ENCODE measurements at places on chromosomes 2 and 18.
A peak's percentile ranks its signal among the peaks of the same experiment; 100 is the strongest.

DNA sequence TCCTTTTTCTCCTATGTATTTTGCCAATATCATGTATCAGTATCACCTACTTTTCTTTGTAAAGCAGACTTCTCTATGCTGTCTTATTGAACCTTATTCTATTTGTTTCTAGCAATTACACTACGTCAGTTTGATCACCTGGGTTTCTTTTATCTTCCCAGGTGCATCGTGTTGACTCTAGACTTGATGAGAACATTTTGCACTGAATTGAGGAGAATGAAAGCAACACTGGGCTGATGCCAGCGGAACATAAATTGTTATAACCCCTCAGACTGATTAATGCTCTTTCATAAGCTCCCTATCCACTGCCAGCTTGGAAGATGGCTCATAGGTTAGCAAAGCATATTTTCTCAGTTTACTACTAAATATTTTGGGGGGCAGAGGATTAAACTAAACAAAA is 140.6 kb downstream of the EPHA4 start:
- no peak for DNase-seq

DNA sequence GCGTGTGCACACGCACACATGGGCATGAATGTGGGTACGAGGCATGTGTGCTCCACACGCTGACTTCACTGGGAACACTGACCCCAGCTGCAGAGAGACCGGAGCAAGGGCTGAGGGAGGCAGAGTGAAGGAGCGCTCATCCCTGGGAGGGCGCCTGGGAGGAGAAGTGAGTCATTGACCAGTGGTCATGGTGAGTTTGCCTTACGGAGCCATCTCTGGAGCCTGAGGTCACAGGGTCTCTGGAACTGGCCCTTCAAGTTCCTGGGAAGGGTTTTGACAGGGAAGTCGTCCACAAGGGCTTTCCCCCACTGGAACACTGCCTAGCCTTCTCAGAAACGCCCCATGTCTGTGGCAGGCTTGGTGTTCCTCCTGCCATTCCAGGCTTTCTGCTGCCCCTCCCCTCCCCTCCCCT is 14.3 kb upstream of the TMEM185B start:
- peak; percentile 52 for DNase-seq

DNA sequence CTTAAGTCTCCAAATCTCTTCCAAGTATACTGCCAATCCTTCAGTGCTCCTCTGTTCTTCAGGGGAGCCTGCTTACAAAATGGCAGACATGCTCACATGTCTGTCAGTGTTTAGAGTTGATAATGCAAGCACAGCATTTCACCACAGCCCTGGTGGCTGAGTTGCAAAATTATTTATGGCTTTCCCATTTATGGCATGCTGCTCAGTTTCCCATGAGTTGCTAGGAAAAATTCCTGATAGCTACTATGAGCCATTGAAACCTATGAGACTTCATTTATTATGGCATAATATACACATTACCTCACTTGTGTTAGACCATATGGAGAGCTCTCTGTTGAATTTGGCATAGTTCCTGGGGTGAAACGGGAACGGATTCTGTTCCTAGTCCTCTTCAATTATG is 448.7 kb upstream of the TCF4 start:
- DNase-seq: peak; percentile 16

DNA sequence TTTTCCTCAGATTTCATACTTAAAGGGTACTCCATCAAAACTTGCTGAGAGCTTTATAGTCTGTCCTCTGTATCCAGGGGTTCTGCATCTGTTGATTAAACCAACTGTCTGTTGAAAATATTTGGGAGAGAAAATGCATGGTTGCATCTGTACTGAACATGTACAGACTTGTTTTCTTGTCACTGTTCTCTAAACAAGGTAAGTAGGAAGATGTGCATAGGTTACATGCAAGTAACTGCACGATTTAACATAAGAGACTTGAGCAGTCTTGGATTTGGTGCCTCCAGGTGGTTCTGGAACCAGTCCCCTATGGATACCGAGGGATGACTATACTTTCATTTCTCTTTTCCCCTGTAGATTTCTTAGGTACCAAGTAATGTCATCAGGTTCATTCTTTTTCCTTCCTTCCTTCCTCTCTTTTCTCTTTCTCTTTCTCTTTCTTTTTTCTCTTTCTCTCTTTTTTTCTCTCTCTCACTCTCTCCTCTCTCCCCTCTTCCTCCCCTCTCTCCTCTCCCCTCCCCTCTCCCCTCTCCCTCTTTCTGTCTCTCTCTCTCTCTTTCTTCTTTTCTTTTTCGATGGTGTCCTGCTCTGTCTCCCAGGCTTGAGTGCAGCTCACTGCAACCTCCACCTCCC is 23.2 kb downstream of the ADNP2 start:
- DNase-seq: no peak

DNA sequence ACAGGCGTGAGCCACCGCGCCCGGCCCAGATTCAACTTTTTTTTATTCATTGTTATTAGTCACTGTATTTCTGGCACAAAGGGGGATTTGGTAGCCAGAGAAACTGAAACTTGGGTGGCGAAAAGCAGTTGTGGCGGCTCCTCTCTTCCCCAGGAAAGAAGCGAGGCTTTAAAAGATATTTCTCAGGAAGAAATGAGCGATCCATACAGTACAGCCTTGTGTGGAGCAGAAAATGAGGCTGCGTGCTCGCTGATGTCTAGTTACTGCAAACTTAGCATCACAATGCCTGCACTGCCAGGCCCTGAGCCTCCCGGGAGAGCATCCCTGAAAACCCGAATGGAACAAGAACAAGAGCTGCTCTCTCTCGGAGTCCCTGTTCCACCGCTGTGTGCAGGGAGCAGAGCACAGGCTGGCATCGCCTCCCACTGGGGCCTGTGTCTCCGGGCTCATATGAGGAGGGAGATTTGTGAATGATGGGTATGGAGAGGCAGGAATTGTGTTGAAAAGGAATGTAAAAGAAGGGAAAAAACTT is 234.0 kb downstream of the ZNF516 start:
- DNase-seq: no peak

DNA sequence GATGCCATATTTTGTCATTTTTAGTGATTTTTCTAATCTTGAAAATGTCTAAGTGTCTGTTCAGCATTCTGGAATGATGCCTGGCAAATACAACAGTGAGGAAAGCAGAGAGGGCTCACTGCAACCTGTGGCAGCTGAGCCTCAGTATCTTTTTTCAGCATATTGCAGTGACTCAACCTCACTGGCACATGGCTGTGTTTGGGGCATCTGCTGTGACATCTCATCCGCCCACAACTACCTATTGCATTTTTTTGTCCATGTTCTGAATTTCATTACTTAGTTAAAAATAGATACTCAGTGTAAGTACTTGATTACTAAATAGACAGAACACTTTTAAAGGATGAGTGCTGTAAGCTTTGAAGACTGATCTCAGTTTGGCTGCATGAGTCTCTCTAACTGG is 10.7 kb downstream of the BABAM2 start:
- no peak for DNase-seq

DNA sequence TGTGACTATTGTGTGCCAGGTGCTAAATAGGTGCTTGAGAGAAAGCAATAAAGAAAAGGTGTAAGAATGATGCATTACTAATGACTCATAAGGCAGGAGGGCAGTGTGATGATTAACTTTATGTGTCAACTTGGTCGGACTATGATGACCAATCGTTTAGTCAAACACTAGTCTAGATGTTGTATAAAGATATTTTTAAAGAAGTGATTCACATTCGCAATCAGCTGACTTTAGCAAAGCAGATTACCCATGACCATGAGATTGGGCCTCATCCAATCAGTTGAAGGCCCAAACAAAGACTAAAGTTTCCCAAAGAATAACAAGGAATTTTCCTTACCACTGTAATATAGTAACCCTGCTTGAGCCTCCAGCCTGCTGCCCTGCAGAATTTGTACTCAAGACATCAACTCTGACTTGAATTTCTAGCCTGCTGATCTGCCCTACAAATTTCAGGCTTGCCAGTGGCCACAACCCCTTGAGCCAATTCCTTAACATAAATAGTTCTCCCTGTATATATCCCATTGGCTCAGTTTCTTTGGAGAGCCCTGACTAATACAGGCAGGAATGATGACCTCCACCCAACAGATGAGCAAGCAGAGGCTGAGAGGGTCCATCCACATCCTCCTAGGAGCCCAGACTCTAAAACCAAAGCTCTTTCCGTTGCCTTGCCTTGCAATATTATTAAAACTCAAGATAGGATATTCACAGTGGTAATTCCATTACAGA is 132.6 kb downstream of the ACTR3 start:
- peak; percentile 19 for DNase-seq

DNA sequence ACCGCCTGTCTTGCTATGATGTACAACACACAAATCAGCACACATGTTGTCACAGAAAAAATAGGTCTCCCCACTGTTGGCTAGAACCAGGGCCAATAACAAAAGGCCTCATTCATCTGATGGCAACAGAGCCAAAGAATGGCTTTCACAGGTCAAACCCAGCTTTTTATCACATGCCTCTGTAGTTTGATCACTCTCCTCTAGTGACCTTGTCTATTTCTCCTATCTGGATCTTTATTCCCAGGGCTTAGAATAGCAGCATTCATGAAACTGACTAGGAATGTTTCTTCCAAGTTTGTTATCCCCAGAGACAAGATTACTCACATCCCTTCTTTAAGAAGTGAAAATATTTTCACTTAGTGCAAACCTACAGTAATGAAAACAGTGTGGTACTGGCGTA is 285.8 kb upstream of the GYPC start:
- DNase-seq: peak; percentile 1

- DNase-seq: no peak
These were observed 131.6 kb downstream of the RNF144A start for GRCh38 chr2:7048762-7049294.

GRCh38 chr2:9262671-9263171 is 56.1 kb downstream of the ASAP2 start:
- peak; percentile 69 for DNase-seq

- no peak for DNase-seq
These were observed 102.5 kb upstream of the SLC35G4 start for GRCh38 chr18:11506856-11507255.

GRCh38 chr18:3472681-3473544 is 22.9 kb downstream of the TGIF1 start:
- no peak for DNase-seq

GRCh38 chr2:121943285-121943684 is 187.8 kb downstream of the TSN start:
- no peak for DNase-seq

- DNase-seq: peak; percentile 77
These were observed 54.8 kb downstream of the ZNF407 start for GRCh38 chr18:74652392-74652988.

DNA sequence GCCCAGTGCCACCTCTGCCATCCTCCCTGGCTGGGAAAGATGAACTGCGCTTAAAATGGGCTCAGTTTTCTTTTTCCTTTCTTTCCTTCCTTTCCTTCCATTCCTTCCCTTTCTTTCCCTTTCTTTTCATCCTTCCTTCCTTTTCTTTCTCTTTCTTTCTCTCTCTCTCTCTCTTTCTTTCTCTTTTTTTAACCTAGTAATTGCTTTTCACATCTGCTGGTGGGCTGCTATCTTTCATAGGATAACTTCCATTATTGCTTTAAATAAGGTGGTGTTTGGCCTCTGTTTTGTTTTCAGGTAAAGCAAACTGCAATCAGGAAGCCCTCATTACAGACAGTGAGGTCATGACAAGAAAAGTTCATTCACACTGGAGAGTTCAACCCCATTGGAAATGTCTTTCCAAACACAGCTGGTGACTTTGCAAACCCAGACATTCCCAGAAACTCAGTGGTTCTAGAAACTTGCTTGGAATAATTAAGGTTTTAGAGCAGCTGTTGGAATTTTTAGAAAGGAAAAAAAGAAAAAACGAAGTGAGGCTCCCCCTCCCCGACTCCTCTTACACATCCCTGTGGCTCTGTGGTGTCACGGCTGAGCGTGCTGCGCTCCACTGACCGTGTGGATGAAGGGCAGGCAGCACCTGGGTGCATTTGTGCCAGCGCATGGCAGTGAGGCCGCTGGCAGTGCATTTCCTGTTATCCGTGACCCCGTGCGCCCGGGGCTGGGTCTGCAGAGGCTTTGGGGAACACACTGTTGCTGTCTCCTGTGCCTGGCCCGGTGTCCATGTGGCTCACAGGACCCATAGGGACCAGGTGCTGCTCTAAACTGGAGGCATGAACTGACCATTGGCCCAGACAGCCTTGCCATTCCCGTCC is 76.9 kb downstream of the MBP start:
- DNase-seq: no peak

GRCh38 chr18:8516371-8517250 is 92.6 kb upstream of the RAB12 start:
- peak; percentile 11 for DNase-seq

DNA sequence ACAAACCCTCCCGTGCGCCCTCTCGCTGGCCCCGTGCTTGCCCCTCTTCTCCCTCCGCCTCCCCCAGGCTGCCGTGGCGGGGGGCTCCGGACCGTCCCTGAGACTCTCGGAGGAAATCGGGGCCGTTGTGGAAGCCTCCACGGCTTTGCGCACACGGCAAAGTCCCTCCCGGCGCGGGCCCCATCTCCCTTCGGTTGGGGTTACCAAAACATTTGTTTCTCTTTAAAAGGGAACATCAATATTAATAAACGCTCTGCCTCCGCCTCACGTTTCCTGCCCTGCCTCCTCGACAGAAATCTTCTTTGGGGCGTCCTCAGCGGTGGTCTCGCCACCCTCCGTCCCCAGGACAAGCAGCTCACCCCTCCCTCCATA is 3.8 kb downstream of the PAX3 start:
- no peak for DNase-seq

- DNase-seq: no peak
These were observed 14.8 kb upstream of the LGALSL start for GRCh38 chr2:64439194-64439593.

DNA sequence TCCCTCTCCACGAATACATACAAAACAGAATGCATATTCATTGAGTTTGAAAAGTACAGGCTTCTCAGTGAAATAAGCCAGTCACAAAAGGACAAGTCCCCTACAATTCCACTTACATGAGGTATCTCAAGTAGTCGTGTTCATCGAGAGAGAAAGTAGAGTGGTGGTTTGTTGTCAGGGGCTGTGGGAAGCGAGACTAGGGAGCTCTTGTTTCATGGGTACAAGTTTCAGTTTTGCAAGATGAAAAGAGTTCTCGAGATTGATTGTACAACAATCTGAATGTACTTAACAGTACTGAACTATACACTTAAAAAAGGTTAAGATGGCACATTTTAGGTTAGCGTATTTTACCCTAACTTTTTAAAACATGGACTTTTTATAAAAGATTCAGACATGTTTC is 71.5 kb upstream of the TTC39C start:
- DNase-seq: no peak

DNA sequence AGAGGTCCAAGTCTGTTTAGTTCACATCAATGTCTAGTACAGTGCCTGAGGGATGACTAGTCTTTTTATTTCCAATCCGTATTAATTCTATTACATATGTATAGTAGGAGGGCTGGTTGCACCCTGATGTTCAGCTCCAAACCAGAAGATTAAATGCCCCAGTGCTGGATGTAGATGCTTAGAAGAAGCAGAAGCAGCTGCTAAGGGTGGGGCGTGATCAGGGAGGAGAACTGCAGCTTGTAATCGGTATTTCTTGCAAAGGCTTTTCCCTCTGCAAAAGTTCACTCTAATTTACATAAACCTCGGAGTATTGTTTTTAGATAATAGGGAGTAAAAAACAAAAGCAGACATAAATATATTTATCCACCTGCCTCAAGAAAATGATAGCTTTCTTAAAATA is 145.3 kb upstream of the ITGA4 start:
- no peak for DNase-seq
